ENCODE measurements at places on chromosomes 7 and 10. TPM values are rescaled to one million over a fixed set of nuclear protein-coding genes. Genes with fewer than 3 reads are reported as not detected.

PILRB gene
- total RNA-seq, result 10.9 TPM

CPEB3 gene
- total RNA-seq, result 18.0 TPM

- DNase-seq, result peak; percentile 72
Observed at GRCh38 chr7:68321076-68321639, 1277.1 kb upstream of the AUTS2 start.

DNA sequence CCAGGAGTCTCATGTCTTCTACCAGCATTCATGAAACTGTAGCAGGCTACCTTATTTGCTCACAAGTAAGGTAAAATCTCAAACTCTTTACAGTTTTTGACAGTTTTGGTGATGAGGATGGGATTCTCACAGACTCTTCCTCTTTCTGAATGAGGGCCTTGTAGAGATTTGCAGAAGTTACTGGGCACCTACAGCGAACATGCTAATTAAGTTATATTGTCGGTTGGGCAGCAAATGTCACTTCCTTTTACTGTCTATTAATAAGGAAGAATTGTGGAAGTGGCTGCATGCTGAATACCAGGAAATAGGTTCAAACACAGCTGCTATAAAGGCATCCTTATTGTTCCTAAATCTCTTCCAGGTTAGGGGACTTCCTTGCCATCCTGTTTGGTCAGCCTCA, 189.6 kb downstream of the DNAJC1 start:
- no peak for DNase-seq

DNA sequence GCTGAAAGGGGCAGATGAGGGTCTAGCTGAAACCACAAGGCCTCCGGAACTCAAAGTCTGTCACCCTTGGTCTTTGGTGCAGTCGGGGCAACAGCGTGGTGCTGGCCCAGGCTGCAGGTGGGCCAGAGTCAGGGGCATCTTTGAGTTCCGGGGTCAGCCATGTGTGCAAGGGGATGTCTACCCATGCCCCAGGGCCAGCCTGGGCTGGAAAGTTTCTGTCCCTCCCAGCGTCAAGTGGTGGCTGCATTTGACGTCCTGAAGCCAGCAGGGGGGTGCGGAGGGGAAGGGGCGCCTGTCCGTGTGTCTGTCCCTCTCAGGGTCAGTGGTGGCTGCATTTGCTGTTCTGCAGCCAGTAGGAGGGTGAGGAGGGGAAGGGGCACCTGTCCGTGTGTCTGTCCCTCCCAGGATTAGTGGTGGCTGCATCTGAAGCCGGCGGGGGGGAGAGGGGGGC, 638 bp downstream of the BRAT1 start:
- no peak for DNase-seq

- DNase-seq, result peak; percentile 71
Observed at GRCh38 chr10:77173615-77174461, 463.8 kb downstream of the KCNMA1 start.

Data from left ventricle myocardium superior (tissue), 1 donor.